Naive B cell (primary cell): ENCODE measurements at places on chromosomes 3 and 15.

DNA sequence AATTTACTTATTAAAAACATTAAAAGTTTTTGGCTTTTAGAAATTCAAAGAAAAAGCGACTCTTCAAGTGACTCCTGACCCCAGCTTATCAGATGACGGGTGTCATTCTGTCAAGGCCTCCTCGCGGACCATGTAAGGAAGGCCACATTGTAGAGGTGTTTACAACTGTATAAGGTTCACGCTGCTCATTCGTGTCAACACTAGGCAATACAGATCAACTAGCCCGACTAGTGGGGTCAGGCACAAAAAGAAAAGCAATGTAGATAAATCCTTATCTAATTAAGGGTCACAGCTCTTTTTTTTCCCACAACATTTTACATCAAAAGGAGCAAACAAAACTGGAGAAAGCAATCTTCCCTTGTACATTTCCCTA lies 207.5 kb upstream of the NR2F2 start:
- DNase-seq = no peak

DNA sequence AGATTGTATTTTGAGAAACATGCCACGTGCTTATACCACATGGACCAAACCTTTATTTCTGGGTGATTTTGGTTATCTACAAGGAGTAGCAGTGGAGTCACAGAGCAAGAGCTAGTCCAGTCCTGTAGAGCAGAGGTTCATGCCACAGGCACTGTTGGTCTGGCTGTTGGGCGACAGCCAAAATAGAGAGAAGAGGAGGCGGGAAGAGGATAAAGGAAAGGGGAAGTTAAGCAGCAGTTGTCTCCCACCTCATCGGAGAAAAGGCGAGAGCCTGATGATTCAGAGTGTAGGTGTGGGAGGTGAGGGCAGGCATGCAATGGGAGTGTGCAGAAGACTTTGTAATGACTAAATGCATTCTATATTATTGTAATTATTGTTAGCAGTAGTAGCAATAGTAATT lies 237.5 kb upstream of the ROPN1 start:
- DNase-seq = no peak

- DNase-seq = no peak
These were observed 78.4 kb upstream of the PRR23E start for GRCh38 chr3:127114337-127115070.

DNA sequence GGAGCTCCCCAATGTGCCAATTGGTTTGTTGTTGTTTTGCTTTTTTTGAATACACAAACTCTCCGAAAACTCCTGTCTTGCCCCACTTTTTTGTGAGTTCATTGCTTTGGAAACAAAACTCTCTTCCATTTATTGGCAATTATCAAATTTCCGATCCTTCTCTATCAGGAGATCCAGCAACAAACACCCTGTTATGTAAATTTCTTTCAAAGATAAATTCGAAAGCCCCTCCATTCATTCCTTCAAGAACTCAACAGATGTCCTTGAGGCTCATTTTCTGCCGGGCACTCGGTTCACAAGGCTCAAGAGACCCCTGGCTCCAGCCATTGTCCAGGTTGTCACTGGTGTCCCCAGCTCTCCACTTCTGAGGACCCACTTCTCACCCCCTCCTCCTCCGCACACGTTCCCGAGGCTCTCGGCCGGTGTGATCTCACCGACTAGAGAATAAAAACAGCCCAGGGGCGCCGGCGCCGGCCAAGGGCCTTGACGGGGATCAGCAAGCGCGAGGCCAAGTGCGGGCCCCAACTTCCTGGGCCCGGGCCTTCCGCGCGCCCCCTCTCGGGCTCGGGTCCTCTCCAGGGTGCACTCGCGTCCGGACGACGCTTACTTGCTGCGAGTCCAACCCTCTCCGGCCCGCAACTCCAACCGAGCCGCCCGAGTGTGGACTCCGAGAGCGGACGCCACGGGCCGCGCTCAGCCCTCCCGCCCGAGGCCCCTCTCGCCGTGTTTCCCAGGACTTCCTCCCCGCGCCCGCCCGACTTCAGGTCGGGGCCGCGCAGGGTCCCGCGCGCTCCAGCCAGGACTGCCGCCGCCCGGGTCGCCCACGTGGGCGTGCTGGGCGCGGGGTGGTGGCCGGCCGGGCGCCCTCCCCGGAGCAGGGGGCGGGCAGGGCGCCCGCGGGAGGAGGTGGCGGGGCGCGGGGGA lies 533 bp upstream of the SMAD3 start:
- DNase-seq = peak; percentile 60

- DNase-seq = no peak
These were observed 100.8 kb downstream of the ADAMTS9 start for GRCh38 chr3:64586952-64587351.

- no peak for DNase-seq
These were observed 58.0 kb downstream of the CHD2 start for GRCh38 chr15:92958105-92958504.

DNA sequence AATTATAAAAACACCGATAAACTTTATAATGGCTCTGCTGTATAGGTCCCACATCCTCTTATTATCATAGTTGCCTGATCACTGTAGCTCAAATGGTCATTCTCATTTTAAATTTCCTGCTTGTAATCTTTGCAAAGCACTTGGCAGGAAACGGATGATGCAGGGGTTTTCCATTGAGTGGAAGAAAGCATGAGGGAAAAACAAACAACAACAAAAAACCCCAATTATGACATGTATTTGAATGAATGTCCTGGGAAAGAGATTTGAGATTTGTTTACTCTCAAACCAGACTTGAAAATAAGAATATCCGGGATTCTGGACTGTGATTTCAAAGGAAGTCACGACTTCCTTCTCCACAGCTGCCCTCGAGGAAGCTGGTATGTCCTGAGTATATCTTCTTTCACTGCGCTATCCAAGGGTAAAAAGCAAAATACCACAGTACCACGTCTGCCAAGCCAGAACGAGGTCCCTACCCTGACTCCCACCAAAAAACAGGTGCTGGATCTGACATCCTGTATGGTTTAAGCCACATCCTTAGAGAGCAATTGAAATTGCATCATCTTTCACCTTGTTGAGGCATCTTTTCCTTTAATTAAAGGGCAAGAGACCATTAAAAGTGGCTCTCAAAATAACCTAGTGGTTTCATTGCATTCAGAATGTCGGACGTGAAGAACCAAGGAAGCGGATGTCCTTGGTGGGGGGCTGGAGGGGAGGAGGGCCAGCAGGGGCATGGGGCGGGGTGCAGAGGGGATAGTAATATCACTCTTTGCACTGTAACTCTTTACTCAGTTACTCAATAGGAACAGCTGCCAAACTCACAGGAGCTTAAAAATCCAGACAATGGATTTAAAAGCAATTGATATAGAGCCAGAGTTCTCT lies 13.5 kb upstream of the TIPIN start:
- DNase-seq = no peak

GRCh38 chr15:70014860-70015490 lies 82.7 kb downstream of the TLE3 start:
- no peak for DNase-seq

GRCh38 chr3:50817756-50818529 lies 143.2 kb downstream of the DOCK3 start:
- no peak for DNase-seq

DNA sequence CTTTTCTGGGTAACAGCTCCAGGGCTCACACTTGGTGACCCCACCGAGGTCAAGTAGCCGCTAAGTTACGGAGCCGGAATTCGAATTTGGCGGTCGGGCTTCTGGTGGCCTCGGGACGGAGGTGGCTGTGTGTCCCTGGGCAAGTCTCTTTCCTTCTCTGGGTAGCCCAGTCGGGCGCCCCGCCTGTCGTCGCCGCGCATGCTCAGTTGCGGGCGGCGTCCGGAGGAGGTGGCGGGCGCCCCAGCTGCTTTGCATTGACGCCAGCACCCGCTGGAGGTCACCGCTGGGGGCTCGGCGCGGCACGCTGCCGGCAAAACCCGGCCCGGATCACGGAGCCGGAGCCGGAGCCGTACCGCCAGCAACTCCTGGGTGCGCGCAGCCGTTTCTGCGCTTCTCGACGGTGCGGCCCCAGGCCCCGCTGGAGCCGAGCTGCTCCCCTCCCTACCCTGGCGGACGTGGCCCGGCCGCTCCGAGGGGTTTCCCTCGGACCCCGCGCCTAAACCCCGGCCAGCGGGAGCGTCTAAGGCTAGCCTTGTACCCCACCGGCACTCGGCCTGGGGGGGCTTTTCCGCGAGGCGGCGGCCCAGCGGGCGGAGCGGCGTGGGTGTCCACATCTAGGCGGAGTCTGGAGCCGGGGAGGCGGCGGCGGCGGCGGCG lies 474 bp upstream of the PDE8A start:
- DNase-seq = peak; percentile 97

DNA sequence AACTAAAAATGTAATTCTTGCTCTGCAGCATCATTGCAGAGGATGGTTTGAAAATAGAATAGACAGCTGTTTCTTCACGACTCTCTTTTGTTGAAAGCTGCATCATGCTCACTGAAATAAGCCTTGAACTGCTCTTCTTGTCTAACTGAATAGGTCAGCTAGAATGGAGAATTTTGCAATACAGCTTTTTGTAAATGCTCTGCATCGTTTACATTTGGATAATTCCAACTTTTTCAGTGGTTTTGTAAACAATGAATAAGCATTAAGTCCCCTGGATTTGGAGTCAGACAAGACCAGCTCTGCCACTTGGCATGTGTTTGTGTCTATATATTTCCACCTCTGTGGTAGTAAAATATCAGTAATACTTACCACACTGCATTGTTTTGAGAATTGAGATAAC lies 95.2 kb downstream of the PLSCR2 start:
- no peak for DNase-seq

GRCh38 chr3:62088472-62089104 lies 284.8 kb downstream of the FEZF2 start:
- no peak for DNase-seq

DNA sequence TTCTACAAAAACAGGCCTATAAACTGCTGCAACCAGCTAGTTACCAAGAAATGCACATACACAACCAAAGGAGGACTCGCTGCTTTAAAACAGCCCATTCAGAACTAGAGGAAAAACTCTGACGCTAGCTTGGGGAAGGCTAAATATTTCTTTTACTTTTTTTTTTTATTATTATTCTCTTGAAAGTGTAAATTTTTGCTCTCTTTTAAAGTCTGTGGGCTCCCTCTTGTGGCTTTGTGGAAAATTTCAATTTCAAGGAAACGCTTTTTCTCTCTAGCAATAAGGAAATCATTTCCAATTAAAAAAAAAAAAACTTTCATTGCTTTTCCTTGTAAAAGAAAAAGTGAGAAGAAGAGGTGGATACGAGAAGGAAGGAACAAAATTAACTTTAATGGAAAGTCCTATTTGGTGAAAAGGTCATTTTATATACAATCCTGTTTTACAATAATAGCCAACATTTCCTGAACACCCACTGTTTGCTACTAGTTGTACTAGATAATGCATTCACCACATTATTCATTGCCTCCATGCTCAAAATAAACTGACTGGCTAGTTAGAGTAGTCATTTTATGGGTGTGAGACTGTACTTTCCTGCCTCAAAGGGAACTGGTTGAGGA lies 51.2 kb upstream of the SAMMSON start:
- DNase-seq = no peak

DNA sequence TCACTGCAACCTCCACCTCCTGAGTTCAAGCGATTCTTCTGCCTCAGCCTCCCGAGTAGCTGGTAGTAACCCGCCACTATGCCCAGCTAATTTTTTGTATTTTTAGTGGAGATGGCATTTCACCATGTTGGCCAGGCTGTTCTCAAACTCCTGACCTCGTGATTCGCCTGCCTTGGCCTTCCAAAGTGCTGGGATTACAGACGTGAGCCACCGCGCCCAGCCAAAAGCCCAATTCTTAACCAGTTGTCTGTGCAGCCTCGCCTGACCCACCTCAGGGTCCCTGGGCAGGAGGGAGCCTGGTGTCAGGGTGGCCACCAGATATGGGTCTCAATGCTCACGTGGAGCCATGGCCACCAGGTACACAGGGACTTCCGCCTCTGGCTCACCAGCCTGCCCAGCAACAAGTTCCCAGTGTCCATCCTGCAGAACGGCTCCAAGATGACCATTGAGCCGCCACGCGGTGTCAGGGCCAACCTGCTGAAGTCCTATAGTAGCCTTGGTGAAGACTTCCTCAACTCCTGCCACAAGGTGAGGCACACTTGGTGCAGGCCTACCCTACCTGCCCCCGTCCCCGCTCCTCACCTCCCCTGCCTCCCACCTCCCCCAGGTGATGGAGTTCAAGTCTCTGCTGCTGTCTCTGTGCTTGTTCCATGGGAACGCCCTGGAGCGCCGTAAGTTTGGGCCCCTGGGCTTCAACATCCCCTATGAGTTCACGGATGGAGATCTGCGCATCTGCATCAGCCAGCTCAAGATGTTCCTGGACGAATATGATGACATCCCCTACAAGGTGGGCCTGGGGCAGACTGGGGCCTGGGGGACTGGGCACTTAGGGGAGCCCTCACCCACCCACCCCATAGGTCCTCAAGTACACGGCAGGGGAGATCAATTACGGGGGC lies 48.6 kb downstream of the SEMA3G start:
- no peak for DNase-seq

- no peak for DNase-seq
These were observed 17.0 kb upstream of the CMC1 start for GRCh38 chr3:28224430-28224829.

- DNase-seq = no peak
These were observed 30.7 kb upstream of the MYLK start for GRCh38 chr3:123914829-123915228.

- DNase-seq = no peak
These were observed 114.7 kb upstream of the BHLHE40 start for GRCh38 chr3:4864503-4864902.

DNA sequence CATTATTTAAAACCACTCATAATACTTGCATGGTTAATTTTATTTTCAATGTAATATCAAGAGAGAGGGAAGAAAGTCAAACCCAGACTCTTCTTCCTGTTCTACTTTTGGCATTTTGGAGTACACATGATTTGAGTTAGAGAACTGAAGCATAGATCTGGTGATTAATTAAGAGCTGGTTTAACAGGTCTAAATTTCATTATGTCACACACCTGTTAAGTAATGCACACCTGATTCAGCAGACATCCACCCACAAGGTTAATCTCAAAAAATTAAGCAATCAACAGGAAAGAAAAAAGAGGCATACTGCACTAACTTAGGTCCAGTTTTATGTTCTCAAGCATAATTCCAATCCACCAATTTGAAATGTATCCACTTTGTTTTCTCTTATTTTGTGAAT lies 101.1 kb upstream of the ICE2 start:
- DNase-seq = no peak

GRCh38 chr3:12442654-12443501 lies 41.4 kb upstream of the TSEN2 start:
- DNase-seq = no peak

DNA sequence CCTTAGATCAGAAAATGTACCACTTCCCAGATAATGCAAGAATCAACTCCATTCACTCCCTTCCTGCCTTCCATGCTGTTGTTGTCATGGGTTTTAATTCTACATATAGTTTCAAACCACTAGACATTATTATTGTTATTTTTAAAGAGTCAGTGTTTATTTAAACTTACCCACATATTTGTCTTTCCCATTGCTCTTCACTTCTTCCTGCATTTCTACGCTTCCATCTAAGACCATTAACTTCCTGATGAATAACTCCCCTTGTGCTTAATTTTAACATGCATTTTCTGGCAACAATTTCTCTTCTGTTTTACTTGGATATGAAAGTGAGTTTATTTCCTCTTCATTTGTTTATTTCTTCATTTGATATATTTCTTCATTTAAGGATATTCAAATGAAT lies 127.1 kb upstream of the FHIT start:
- no peak for DNase-seq

- DNase-seq = no peak
These were observed 59.2 kb downstream of the RFX7 start for GRCh38 chr15:56184516-56184915.
